ENCODE measurements at places on chromosomes 1 and 21.

GRCh38 chr21:45774291-45774690 lies 130.8 kb downstream of the PCBP3 start:
- DNase-seq: no peak
- H3K4me3 ChIP-seq: no peak overlapping the region
- peaks cover 7% of the 10 kb centered on the region for H3K36me3 ChIP-seq
- no peak overlapping the region for H3K27ac ChIP-seq
- H3K27me3 ChIP-seq: peaks cover 12% of the 10 kb centered on the region

DNA sequence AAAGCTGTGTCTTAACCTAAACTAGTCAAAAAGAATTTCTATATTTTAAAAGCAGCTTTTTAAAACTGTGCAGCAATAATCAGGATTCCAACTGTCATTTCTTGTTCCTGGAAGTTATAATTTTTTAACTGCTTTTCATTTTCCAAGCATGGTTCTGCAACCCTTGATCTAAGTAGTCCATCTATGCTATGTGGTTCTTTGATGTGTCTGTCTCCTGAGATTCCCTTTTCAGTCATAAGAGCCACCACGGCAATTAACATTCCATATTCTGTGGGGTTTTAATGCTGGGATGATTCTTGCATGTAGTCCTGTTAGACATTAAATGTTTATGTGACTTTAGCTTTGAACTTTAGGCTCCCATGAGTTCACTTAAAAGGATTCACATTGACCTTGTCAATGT lies 220.4 kb downstream of the TPR start:
- no peak overlapping the region for H3K27ac ChIP-seq
- no peaks in the 10 kb centered on the region for H3K4me1 ChIP-seq
- no peaks in the 10 kb centered on the region for H3K36me3 ChIP-seq

GRCh38 chr1:16326833-16327404 lies 25.4 kb downstream of the FBXO42 start:
- H3K36me3 ChIP-seq: peaks cover 5% of the 10 kb centered on the region
- no peak overlapping the region for H3K27ac ChIP-seq
- H3K4me3 ChIP-seq: no peak overlapping the region
- H3K27me3 ChIP-seq: no peaks in the 10 kb centered on the region

- no peaks in the 10 kb centered on the region for H3K4me1 ChIP-seq
- no peak overlapping the region for H3K4me3 ChIP-seq
- H3K36me3 ChIP-seq: no peaks in the 10 kb centered on the region
- peaks cover 7% of the 10 kb centered on the region for H3K27me3 ChIP-seq
- no peak for DNase-seq
These were observed 125.3 kb downstream of the DNM3 start for GRCh38 chr1:171966426-171967220.

DNA sequence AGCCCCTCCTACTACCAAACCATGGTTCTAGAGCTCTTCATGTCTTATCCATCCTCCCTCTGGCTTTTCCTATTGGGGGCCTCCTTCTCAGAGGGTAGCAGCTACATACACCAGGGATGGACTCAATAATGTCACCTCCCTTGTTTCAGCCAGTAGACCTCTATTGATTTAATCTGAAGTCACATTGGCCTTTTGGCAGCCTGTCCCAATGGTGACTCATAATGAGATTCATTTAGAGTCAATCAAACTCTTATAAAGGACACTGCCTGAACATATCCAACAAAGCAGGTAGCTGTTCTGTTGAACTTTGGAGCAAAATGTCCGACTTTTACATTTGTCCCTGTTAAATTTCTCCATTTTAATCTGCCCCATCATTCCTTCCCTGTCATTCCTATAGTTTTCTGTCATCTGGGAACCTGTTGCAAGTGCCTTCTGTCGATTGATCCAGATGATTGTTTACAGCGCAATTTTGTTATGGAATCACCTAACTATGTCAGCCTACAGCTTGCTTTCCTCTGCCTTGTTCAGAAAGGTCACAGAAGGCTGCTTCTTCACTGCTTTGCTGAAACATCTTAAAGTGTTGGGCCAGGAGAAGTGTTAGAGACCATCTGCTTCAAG lies 105.9 kb downstream of the ETS2 start:
- no peak overlapping the region for H3K27ac ChIP-seq
- no peak for DNase-seq
- H3K4me3 ChIP-seq: no peak overlapping the region
- H3K27me3 ChIP-seq: peaks cover 2% of the 10 kb centered on the region

- peaks cover 12% of the 10 kb centered on the region for H3K36me3 ChIP-seq
- no peak for DNase-seq
- H3K4me3 ChIP-seq: no peak overlapping the region
- H3K4me1 ChIP-seq: peaks cover 9% of the 10 kb centered on the region
- H3K27ac ChIP-seq: no peak overlapping the region
These were observed 23.9 kb upstream of the FAAH start for GRCh38 chr1:46370214-46370633.

- peaks cover 39% of the 10 kb centered on the region for H3K4me1 ChIP-seq
- no peak overlapping the region for H3K4me3 ChIP-seq
- no peak overlapping the region for H3K27ac ChIP-seq
- H3K36me3 ChIP-seq: peaks cover 3% of the 10 kb centered on the region
- DNase-seq: no peak
- no peaks in the 10 kb centered on the region for H3K27me3 ChIP-seq
These were observed 2.8 kb downstream of the ALDH4A1 start for GRCh38 chr1:18899363-18900049.

GRCh38 chr21:40616377-40616704 lies 230.6 kb downstream of the DSCAM start:
- no peaks in the 10 kb centered on the region for H3K36me3 ChIP-seq
- H3K27me3 ChIP-seq: no peaks in the 10 kb centered on the region
- H3K4me3 ChIP-seq: no peak overlapping the region
- no peaks in the 10 kb centered on the region for H3K4me1 ChIP-seq
- no peak overlapping the region for H3K27ac ChIP-seq

Data from activated T-helper 1 cell treated with anti-CD3 and anti-CD28 coated beads, Interleukin-12 subunit alpha, Interleukin-12 subunit beta, Interleukin-2, Interleukin-4 antibody, amounts not matched to agents 30 ng/mL and 10 ng/mL and 1 ng/mL, durations not matched to agents 14 hours and 24 hours and 36 hours (primary cell).